GDM1 (cell line): ENCODE measurements at places on chromosomes 3 and 15.

- DNase-seq, result no peak
Observed at GRCh38 chr15:68511073-68511991, 67.5 kb upstream of the CORO2B start.

GRCh38 chr3:159632128-159632527 lies 356.5 kb upstream of the IL12A start:
- no peak for DNase-seq

DNA sequence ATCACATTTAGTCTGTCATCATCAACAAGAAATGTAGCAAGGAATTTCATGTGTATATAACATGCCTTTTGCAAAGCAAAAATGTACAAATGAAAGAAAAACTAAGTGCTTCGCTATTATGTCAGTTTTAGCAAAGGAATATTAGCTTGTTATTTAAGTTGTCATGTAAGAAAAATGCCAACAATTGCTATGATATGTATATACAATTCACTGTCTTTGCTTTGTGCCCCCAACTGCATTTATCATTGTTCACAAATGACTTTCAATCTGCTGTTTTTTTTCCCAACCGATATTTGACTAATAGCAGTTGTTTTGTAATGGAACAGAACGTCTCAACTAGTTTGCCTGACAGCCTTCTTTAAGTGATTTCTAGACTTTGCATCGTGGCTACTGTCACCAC lies 207.1 kb downstream of the ROBO1 start:
- no peak for DNase-seq

DNA sequence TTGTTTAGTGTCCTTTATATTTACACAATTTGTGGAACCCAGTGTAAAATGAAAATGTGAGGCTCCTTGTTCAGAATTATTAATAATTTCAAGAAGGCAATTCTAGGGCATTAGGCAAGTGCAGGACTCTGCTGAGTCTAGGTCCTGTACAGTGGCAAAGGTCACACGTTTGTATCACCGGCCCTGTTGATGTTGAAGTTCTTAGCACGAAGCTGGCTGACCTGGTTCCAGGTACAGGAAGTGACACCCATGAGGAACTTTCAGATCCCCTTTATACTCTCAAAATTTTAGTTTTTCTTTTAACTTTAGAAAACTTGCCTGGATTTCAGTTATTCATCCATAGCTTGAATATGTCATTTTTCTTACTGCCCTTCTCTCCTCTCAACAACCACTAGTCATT lies 349.4 kb downstream of the CNTN6 start:
- DNase-seq, result no peak

- peak; percentile 29 for DNase-seq
Observed at GRCh38 chr3:72821161-72821781, 27.0 kb downstream of the SHQ1 start.

DNA sequence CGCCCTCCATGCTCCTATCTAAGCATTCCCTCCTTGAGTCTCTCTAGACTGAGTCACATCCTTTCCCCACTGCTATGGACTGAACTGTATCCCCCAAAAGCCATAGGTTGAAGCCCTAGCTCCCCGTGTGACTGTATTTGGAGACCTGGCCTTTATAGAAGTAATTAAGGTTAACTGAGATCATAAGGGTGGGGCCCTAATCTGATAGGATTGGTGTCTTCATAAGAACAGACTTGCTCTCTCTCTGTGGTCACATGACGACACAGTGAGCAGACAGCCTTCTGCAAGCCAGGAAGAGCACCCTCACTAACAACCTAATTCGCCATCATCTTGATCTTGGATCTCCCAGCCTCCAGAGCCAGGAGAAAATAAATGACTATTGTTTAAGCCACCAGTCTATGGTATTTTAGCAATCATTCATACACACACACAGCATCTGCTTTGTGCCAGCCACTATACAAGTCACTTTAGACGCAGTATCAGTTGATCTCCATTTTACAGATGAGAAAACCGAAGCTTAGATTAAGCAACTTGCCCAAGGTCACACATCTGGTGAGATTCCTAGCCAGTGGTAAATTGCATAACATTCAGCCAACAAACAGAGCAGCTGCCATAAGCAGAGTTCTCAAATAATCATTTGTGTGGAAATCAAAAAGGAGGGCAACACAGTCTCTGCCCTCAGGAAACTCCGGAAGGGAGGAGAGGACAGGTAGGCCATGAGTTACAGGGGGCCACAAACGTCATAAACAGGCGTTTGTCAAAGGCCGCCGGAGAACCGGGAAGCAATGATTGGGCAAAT lies 66.3 kb upstream of the HES1 start:
- no peak for DNase-seq

- no peak for DNase-seq
Observed at GRCh38 chr3:195407531-195408409, 35.0 kb downstream of the ACAP2 start.

DNA sequence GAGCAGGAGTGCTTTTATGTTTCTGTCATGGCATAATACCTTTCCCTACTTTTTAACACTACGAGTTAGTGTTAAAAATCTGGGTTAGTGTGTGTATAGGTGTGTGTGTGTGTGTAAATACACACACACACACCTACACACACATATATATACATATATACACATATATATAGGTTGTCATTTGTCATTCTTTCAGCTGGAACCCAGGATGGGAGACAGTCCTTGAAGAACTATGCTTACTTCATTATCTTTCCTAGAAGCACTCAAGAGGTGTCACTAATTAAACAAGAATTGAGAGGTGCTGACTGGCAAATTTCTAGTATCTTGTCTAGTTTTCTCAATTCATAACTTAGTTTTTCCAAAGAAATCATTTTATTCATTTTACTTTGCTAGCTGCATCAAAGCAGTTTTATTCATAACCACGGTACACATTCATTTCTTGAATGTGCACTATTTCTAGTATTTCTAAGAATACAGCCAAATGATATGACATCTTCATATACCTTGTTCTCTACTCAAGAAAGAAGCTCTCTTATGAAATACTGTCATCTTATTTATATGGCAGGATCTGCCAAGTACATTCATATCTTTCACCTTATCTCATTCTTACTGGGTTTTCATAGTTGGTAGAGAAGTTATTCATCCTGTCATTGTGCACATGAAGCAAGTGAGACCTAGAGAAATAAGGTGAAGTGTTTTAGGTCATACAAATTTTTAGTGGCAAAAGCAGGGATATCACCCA lies 46.6 kb downstream of the ISL2 start:
- DNase-seq, result no peak

DNA sequence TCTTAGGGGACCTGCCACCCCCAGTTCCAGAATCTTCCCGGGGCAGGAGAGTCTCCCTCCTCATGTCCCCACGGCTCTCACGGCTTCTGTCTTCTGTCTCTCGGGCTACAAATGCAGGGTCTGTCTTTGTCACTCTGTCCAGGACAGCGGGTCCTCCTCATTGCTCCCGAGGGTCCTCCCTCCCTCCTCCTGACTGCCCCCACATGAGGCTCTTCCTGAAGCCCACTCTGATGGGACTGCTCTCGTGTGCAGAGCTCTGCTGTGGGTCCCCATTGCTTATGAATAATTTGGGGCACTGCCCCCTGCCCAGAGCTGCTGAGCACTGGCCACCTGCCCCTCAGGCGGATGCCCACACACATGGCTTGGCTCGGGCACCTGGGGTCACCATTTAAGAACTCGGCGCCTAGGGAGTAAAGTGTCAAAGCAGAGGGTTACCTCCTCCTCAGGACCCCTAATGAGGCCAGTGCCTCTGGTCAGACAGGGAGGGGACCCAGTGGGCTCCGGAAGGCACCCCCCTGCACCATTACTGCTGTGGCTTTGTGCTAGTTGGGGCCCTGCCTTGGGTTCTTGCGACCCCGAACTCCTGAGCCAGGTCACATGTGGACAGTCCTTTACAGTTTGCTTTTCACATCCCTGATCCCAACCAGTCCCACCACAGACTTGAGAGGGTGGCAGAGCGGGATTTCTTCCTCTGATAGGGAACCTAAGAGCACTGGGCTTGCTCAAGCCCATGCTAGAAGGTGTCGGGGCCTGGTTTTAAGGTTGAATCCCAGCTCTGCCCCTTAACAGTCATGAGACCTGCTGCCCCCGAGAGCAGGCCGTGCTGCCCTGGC lies 22.1 kb downstream of the HDAC11 start:
- DNase-seq, result no peak

DNA sequence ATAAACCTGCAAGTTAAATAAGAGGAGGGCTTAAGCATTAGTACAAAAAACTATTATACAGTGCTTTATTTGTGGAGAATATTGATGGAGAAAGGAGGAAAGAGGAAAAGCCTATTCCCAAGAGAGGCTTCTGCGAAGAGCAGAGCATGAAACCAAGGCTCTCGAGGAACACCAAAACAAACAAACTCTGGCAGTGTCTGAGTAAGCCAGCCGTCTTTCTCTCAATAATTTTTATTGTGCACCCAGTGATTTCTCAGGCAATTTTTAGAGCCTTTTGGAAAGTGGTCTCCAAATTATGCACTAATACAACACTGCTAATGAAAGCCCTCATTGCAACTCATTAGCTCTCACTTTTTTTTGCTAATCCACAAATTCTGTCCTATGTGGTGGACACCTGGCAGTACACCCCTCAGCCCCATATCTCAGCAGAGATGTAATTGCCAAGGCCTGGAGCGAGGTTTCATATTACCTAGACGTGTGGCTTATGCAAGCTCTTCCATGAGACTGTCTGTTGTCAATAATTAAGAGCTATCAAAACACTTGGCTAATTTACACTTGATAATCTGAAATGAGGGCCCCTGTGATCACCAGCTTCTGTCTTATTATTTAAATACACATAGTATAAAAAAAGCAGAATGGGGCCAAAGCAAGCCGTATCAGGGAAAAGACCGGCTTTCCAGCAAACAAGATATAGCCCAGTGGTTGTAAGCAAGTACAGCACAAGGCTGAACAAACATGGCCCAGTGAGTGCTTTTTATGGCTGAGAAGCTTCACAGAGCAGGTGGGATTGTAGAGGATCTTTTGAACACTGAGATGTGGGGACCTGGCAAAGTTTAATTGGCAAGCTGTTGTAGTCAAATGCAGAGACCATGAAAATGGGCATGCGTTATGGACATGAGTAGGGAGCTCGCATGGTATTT lies 216.9 kb downstream of the ROBO2 start:
- DNase-seq, result no peak

DNA sequence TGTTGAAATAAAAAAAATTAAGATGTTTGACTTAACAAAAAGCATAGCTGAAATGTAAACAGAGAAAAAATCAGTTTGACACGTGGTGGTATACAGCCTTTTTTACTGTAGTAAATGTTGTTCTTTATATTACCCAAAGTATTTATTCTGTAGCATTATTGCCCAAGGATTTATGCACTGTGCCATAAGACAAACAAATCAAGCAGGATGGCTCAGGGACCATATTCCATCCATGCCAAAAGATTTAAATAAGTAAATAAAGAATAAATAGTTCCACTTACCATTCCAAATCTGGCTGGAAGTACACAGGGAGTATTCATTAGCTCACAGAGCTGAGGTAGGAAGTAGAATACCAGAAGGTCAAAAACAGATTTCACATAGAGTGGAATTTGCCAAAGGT lies 666.7 kb upstream of the CADM2 start:
- DNase-seq, result no peak

GRCh38 chr15:67506775-67507747 lies 13.9 kb upstream of the C15orf61 start:
- no peak for DNase-seq

- DNase-seq, result no peak
Observed at GRCh38 chr15:80953953-80954778, 35.5 kb downstream of the MESD start.

DNA sequence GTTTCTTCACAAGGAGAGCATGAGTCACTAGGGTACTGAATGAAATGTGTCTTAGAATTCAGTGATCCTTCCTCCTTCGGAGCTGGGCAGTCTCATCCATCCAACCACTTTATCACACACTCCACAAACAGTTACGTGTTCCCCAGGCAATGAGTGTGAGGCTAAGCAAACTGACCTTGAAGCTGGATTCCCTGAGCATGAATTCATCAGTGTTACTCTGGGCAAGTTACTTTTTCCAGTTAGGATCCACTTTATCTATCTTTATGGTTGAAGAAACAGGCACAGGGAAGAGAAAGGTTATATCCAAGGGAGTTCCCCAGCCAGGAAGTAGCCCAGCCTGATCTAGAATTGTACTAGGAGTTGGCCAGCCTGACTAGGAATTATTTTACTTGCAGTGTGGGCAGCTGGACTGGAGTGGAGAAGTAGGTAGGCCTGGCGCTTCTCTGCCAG lies 17.1 kb upstream of the GCNT3 start:
- DNase-seq, result no peak

- no peak for DNase-seq
Observed at GRCh38 chr3:168124791-168125190, 29.1 kb upstream of the GOLIM4 start.

- no peak for DNase-seq
Observed at GRCh38 chr3:127706312-127706711, 33.6 kb downstream of the ABTB1 start.

- no peak for DNase-seq
Observed at GRCh38 chr3:12798559-12799179, 2.2 kb downstream of the CAND2 start.

DNA sequence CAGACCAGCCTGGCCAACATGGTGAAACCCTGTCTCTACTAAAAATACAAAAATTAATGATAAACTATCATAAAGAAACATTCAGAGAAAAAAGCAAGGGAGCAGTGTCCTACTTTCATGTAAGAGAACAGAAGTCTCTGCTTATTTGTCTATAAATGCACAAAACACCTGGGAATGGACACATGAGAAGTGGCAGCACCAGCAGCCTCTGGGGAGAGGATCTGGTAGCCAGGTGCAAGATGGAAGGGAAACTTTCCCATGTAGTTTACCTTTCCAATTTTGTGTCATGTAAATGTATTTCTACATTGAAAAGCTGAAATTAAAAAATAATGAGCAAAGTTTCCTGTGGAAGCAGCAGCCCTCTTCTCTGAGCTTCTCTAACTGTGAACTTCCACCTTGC lies 18.8 kb downstream of the SCAP start:
- DNase-seq, result no peak

DNA sequence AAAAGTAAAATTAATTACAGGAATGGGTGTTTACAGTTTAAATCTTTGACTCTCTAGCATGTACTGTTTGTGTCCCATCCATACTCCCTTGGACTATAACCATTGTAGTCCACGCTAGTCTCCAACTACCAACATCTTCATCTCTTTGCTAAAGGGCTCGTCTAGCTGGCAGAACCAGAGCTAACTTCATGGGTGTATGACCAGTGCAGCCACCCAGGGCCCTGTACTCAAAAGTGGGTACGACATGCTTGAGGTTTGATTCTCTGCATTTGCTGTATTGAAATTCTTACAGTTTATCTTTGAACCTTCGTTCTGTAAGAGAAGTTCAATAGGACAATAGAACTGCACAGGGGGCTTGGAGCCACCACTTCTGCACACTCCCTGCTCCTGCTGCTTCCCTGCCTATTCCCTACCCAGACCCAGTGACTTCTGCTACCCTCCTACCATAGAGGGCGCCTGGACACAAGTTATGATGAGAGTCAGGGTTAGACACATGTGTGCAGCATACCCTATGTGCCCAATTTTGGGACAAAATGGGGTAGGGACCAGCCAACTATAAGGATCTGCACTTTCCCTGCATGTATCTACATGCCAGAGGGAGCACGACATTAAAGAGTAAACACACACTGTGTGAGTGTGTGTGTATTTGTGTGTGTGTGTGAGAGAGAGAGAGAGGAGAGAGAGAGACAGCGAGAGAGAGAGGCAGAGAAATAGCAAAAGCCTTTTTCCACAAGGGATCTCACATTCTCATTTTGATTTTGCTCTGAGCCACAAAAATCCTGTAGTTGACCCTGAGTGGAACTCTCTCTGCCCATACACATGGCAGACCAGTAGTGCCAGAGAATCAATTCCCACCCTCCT lies 59.0 kb upstream of the NECTIN3 start:
- peak; percentile 47 for DNase-seq
